Thyroid gland (tissue), 4 donors: ENCODE measurements at places on chromosomes 7 and 10. TPM values are rescaled to one million over a fixed set of nuclear protein-coding genes. Genes with fewer than 3 reads are reported as not detected.

GRCh38 chr7:114554781-114555537, 140.3 kb downstream of the FOXP2 start:
- no peak for DNase-seq

DNA sequence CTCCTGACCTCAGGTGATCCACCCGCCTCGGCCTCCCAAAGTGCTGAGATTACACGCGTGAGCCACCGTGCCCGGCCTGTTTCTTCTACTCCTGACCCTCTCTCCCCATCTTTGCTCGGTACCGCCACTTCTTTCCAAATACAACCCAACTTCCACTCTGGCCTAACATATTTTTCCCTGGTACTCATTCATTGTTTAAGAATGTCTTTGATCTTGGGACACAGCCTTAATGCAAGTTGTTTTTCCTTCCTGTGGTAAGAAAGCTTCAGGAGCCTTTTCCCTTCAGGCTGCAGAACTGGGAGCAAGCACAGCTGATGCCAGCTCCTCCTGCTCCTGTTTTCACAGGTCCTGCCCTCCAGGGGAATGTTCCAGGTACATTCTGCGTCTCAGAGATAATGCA, 13.7 kb downstream of the CALML3 start:
- no peak for DNase-seq

GRCh38 chr10:53396876-53397275, 624.3 kb upstream of the MBL2 start:
- no peak for DNase-seq

GRCh38 chr10:22666287-22667092, 47.9 kb downstream of the PIP4K2A start:
- DNase-seq: no peak

GRCh38 chr7:144516729-144517525, 113.4 kb upstream of the NOBOX start:
- DNase-seq: no peak

- no peak for DNase-seq
These were observed 8.7 kb downstream of the DUSP5 start for GRCh38 chr10:110506448-110506847.

DNA sequence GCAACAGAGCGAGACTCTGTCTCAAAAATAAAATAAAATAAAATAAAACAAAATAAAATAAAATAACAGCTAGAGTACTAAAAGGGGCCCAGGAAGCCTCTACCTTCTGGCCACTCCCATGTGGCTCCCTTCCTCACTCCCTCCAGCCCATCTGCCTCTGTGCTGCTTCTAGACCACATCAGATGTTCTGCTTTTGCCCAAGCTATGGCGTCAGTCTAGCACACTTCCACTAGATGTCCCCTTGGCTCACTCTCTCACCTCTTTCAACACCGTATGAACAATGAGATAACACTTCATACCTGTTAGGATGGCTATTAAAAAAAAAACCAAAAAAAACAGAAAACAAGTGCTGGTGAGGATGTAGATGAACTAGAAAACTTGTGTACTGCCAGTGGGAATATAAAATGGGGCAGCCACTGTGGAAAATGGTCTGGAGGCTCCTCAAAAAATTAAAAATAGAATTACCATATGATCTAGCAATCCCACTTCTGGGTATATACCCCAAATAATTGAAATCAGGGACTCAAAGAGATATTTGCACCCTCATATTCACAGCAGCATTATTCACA, 132.3 kb downstream of the ARHGAP22 start:
- no peak for DNase-seq

DNA sequence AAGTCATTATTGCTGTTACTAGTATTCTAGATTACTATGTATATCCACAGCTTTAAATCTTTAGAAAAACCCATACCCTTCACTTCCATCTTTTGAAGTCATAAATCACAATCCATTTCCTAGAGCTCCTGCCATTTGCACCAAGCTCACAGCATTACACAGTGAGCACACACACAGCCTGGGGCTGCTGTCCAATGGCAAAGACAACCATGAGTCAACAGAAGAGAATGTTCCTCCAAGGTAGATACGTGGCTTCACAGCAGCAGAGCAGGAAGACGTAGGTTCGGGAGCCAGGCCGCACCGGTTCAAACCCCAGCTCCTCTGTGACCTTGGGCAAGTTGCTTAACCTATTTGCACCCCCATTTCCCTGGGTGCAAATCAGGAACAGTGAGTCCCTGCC, 234.6 kb downstream of the DIP2C start:
- peak; percentile 57 for DNase-seq

DNA sequence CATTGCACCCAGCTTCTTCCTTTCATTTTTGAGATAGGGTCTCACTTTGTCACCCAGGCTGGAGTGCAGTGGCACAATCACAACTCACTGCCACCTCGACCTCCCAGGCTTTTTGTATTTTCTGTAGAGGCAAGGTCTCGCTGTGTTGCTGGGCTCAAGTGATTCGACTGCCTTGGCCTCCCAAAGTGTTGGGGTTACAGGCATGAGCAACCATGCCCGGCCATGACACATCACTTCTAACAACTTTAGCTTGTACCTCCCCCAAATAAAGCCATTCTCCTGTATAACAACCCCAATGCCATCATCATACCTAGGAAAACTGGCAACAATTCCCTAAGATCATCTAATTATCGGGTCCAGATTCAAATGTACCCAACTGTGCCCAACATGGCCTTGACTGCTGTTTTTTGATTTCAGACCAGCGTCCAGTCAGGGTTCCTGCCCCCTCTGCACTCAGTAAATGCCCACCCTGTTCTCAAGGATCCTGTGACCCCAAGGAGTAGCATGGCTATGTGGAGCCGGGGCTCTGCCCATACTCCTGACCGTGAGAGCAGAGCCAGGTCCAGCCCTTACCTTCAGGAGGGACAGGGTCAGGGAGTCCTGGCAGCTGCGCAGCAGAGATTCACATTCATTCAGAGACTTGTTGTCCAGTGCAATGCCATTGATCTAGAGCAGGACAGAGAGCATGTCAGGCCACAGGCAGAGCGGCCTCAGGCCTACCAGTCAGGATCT, 102.6 kb downstream of the DLG5 start:
- DNase-seq: peak; percentile 51

GRCh38 chr10:12966067-12966466, 35.4 kb downstream of the CCDC3 start:
- DNase-seq: no peak

GRCh38 chr7:140068033-140068432, 5.3 kb upstream of the PARP12 start:
- DNase-seq: no peak

DNA sequence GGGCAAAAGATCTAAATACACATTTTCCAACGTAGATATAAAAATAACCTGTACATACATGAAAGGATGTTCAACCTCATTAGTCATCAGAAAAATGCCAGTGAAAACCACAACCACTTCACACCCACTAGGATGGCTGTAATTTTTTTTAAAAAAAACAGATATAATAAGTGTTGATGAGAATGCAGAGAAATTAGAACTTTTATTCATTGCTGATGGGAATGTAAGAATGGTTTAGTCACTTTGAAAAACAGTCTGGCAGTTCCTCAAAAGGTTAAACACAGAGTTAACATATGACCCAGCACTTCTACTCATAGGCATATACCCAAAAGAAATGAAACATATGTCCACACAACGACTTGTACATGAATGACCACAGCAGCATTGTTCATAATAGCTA, 32.3 kb upstream of the PRKCQ start:
- DNase-seq: no peak

TM9SF3 gene
- 205 TPM for total RNA-seq

MYL10 gene
- not detected for total RNA-seq

HMX3 gene
- total RNA-seq: not detected

- no peak for DNase-seq
These were observed 49.6 kb upstream of the PDE1C start for GRCh38 chr7:32119790-32120196.

DNA sequence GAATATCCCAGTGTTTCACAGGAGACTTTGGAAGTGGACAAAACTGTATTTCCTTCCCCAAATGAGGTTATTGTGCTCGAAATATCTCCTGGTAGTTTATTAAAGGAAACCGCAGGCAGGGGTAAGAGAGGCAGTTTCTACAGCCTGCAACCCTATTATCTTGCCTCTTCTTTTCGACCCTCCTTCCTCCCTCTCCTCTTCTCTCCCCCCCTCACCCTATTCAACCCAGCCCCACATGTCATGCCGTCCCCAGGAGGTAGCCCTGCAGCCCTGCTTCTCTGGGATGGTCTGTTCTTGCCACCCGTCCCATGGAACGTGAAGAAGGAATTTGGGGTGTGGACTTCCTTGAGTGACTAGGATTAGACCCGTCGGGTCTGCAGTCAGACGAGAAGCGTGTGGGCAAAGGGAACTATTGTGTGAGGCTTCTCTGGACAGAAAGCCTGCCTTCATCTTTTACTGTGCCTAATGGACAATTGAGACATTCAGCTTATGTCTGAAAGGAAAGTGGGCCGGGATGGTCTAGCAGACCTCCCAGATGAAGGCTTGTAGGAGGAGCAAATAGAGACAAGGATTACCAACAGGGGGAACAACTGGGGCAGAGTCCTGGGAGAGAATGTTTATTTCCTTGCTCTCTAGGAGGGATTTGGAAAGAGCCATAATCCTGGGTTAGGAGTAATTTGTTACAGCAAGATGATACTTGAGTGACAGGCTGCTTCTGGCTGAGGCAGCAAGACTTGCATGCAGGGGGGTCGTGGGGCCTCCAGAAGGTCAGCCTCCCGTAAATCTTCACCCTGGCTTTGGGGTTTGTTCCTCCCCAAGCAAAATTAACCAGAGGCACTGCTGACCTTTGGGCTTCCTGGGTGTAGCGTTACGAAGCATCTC, 77.8 kb downstream of the TCF7L2 start:
- no peak for DNase-seq

DNA sequence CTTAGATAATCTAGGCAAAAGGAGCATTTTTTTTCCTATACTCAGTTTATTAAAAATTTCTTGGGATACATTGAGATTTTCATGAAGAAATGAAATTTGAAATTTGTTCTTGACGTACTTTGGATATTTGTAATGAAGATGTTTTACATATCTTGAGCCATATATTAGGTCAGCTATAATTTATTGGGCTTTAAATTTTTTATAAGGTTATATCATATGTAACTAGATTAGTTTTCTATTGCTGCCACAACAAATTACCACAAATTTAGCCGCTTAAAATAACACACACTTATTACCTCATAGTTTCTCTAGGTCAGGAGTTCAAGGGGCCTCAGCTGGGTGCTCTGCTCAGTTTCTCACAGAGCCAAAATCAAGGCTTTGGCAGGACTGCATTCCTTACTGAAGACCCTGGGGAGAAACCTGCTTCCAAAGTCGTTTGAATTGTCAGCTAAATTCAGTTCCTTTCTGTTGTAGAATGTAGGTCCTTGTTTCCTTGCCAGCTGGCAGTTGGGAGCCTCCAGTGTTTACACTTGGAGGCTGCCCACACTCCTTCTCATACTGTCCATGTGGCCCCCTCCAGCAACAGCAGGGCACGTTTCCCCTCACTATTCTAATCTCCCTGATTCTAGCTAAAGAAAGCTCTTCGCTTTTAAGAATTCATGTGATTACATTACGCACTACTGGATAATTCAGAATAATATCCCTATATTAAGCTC, 42.6 kb upstream of the DNAH11 start:
- DNase-seq: no peak

SCIN gene
- total RNA-seq: 1.3 TPM

MINPP1 gene
- 22.1 TPM for total RNA-seq

HOXA11 gene
- total RNA-seq: not detected

- no peak for DNase-seq
These were observed 210.8 kb upstream of the TMEM196 start for GRCh38 chr7:19984231-19984632.

GNGT1 gene
- not detected for total RNA-seq

DNA sequence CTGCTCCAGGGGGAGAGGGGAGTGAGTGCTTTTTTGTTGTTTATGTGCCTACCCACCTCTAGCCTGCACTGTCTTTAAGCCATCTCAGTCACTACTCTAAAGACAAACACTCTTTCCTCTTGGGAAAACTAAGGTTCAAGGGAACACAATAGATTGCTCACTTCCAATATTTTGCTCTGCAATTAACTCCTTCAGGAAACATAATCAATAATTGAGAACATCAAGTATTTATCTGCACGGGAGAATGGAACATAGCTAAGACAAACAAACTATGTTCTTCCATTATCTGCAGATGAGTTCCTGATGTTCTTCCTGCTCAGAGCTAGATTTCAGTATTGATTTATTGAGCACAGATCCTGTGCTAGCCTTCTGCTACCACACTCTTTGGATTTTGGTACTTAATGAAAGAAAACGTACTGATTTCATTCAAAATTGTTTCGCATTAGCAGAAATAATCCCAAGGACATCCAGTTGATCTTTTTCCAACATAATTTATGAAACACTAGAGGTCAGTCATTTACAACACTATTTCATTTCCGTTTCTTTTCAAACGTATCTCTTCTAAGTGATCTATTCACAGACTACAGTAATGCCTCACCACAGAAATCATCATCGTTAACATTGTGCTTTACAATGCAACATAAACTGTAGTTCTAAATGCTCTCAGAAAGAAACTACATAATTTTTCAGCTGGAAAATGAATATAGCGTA, 8.3 kb downstream of the NEBL start:
- DNase-seq: no peak

DNA sequence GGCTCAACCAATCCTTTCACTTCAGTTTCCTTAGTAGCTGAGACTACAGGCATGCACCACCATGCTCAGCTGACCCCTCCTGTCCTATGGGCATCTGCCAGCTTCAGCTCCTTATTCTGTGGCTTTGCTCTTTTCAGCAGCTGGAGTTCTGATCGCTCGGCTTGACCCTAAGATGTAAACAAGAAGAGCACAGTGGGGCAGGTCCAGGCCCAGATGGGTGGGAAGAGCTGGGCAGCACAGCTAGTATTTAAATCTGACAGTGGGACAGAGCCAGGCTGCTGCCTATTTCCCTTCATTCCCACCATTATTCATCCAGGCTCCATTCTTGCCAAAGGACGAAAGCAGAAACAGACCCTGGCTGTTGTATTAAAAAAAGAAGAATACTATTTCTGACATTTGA, 494.9 kb upstream of the PODXL start:
- no peak for DNase-seq

DNA sequence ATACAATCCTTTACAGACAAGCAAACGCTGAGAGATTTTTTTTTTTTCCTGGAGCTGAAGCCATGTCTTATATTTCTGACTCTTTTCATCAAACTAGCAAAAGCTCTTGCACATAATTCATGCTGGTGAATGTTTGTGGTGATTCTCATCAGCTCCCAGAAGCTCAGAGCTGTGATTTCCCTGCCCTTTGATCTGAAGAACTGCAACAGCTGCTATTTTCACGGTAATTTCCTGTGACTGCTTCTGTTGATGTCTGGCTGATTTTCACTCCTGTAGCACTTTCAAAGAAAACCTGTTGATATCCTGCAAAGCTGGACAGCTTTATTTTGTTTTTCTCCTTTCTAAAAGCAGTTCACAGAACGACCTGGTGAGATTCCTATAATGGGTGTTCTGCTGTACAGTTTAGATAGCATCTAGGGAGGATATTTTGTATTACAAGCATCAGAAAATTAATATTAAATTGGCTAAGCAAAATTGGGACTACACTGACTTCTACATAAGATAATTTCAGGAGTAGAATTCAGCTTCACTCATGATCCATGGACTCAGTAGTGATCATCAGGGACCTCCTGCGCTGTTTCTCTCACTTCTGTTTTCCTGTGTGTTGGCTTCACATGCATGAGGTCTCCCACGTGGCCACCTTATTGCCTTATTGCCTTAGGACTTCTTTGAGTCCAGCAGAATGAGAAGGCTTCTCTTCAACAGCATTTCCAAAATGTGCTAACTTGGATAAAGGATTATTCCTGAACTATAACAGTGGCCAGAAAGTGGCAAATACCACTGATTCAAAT, 1111.6 kb upstream of the SORCS1 start:
- no peak for DNase-seq

GRCh38 chr7:146002431-146003078, 114.0 kb upstream of the CNTNAP2 start:
- no peak for DNase-seq
